ENCODE measurements at places on chromosomes 7 and 10. TPM values are rescaled to one million over a fixed set of nuclear protein-coding genes. Genes with fewer than 3 reads are reported as not detected.

Gene RBP3
- total RNA-seq, result not detected

Gene ZNF800
- total RNA-seq, result 12.3 TPM

Gene NSMCE4A
- 22.8 TPM for total RNA-seq

Gene OR2A1
- total RNA-seq, result 0.05 TPM

Gene SH2D4B
- not detected for total RNA-seq

Gene TET1
- total RNA-seq, result 3.1 TPM

Gene POLD2
- total RNA-seq, result 58.9 TPM

Gene NSUN5
- total RNA-seq, result 20.1 TPM

Gene OR2A42
- total RNA-seq, result 0.15 TPM

Gene C10orf67
- total RNA-seq, result 0.35 TPM

Gene RELN
- 4.8 TPM for total RNA-seq

Gene IL15RA
- 3.5 TPM for total RNA-seq

Gene ZNF503
- 5.2 TPM for total RNA-seq

Gene SPDYE3
- total RNA-seq, result 0.05 TPM

Gene FAM25G
- total RNA-seq, result not detected

Gene HOXA10
- total RNA-seq, result 11.5 TPM
